Progenitor cell of endocrine pancreas (in vitro differentiated cells): ENCODE measurements at places on chromosomes 2 and 18.

DNA sequence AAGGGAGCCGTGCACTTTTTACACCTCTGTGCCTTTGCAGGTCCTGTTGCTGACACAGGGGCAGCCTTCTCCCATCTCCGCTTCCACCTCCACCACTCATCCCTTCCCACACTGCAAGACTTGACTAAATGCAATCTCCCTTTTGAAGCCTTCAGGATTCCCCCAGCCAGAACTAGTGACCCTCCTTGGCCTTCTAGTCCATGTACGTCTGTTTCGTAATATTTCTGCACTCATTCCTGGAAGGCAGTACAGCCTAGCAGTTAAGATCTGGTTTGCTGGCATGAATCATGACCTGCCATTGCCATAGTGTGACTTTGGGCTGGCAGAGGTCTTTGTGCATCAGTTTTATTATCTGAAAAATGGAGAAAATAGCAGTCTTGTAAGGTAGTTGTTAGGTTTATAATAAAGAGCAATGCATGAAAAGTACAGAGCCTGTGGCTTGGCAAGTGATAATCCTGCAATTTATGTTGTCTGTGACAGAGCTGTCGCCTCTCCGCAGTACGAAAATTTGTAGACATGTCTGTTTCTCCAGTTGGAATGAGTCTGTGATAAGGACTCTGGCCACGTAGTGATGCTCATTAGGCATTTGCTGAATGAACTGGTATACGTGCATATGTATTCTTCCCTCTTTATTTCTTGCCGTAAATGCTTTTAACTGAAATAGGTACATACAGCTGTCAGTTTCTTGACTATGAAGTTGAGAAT is 36.7 kb downstream of the NCK2 start:
- DNase-seq = no peak

DNA sequence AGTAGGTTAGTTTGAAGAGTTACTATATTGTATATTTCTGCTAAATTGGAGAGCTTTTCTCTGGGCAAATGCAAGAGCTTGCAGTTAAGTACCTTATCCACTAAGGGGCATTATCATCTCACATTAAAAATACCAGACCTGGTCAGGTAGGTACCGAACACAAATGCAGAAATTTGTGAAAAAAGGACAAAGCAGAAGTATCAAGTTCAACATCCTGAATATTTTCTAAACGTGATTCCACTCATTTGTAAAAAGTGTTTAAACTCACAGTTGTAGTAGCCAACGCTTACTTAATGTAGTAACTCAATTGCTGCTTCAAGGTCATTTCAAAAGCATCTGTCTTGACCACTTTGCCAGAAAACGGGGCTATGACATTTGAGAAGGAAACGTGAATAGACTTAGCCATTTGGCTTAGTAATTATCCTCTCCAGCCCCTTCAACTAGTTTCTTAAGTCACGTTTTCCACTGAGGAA is 52.1 kb downstream of the CYRIA start:
- DNase-seq = no peak

DNA sequence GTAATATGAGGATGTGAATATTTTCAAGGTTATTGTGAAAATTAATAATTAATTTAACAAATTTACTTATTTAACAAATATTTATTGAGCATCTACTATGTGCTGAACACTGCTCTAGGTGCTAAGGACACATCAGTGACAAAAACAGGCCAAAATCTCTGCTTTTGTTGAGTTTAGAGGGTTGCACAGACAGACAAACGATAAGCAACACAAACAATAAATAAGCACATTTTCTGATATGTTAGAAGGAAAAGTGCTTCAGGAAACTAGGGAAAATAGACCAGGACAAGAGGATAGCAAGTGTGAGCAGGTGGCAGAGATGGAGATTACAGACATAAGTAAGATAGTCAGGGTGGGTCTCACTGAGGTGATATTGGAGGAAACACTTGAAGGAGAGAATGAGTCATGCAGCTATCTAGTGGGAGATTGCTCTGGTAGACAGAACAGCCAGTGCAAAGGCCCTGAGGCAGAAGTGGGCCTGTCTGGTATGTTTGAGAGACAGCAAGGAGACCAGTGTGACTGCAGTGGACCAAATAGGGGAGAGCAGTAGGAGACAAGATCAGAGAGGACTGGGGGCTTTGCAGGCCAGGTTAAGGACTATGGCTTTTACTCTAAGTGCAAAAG is 38.3 kb downstream of the SFXN5 start:
- DNase-seq = no peak

- DNase-seq = peak; percentile 87
These were observed at the start of gene RHBDD1 for GRCh38 chr2:226835796-226836547. TSS of gene RHBDD1 (plus strand) at chr2:226836054. CDS start at chr2:226864694, 28,640 bp downstream.

GRCh38 chr2:240820607-240821428 is 799 bp upstream of the KIF1A start:
- peak; percentile 44 for DNase-seq

DNA sequence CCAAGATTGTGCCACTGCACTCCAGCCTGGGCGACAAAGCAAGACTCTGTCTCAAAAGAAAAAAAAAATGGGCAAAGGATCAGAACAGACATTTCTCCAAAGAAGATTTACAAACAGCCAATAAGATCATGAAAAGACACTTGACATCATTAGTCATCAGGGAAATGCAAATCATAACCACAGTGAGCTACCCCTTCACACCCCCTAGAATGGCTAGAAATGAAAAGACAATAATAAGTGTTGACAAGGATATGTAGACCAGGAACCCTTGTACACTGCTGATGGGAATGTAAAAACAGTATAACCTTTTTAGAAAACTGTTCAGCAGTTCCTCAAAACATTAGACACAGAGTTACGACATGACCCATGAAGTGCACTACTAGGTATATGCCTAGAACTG is 18.4 kb upstream of the MTERF4 start:
- DNase-seq = no peak

DNA sequence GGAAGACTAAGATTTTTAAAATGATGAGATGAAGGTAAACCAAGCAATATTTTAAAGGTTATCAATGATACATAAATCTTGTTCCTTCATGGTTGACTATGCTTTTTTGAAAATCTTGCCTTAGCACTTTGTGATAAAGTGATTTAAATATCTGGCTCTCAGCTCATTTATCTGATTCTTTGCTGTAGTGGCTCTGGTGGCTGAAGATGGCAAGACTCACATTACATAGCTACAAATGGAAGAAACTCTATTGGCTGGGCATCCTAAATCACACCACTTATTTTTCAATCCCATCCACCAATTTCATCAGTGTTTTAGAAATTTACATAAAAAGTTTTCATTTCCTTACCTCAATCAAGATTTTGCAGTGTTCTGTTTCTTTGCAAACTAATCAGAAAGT is 16.6 kb upstream of the APCDD1 start:
- DNase-seq = no peak

DNA sequence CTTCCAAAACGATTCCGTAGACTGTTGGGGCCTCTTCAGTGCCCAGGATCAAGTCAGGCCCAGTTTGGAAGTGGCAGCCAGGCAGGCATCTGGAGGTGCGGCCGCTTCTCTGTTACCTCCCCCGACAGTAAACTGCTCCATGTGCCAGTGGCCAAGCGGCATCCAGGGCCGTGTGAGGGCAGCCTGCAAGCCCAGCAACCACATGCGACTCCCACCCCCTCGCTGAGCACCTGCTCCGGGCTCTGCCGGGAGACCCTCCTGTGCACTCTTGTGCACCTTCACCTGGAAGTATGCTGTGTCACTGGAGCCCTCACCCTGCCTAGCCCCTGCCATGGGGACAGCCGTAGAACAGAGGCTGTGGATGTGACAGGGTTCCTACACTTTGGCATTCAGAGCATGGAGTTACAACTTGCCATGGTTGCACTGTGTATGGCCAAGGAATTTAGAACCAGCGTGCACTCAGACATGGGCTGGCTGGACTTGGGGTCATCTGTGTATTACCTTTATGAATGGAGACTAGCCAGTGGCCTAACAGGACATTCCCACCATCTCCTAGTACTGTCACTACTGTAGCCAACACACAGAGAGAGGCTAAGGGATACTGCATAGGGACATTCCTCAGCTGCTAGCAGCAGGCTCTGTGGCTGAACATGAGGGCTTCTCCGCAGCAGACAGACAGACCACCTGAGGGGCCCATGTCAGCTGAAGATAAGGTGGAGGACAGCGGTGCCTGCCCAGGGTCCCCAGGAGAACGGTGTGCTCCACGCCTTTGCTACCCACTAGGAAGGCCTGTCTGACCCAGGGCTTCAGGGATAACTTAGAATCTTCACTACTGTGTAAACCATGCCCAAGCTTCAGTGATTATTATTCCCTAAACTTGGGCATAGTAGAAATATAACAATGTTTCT is 25.0 kb upstream of the FAHD2A start:
- DNase-seq = no peak

- DNase-seq = no peak
These were observed 28.2 kb upstream of the ATG16L1 start for GRCh38 chr2:233223059-233223894.

GRCh38 chr2:162490761-162491470 is 147.0 kb downstream of the GCA start:
- no peak for DNase-seq

- no peak for DNase-seq
These were observed 797.5 kb upstream of the ID2 start for GRCh38 chr2:7884338-7884737.

DNA sequence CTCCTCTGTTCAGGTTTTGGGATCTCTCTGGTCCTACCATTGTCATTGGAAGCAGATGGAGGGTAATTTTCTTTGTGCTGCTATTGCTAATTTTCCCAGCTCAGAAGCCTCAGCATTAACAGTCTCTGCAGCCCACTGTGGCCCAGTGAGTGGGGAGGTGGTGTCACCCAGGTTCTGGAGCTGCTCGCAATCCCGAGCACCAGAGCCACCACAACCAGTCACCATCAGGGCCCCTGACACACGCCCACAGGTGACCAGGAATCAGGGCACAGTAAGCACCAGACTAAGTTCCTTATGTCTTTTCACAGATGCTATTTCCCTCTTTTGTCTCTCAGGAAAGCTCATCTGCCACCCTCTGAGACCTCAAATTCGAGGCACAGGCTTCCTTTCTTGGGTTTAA is 87.9 kb downstream of the SEPTIN10 start:
- no peak for DNase-seq

GRCh38 chr2:194424683-194425209 is 1232.3 kb upstream of the SLC39A10 start:
- DNase-seq = no peak

DNA sequence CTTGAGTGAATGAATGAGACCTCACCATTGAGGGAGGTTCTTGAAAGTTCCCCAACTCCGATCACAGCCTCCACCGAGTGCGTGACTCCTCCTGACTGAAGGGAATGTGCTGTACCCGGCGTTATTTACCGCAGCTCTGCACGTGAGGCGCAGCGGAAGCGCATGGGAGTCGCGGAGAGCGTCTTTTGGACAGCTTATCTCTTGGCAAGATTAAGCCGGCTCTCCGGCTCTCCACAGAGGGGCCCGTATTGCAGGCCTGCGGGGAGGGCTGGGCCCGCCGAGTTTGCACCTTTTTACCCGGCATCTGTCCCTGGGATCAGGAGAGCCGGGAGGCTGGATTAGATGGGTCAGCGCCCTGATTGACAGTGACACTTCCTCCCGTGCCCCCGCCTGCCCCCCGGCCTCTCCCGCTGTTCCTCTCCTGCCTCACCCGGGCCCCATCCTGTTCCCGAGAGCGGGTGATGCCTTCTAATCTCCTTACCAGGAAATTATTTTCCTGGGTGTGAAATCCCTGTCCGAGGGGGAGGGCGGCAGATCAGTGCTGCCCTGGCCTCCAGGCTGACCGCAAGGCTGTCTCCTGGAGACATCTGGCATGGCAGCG is 176.3 kb downstream of the INHBB start:
- DNase-seq = no peak

DNA sequence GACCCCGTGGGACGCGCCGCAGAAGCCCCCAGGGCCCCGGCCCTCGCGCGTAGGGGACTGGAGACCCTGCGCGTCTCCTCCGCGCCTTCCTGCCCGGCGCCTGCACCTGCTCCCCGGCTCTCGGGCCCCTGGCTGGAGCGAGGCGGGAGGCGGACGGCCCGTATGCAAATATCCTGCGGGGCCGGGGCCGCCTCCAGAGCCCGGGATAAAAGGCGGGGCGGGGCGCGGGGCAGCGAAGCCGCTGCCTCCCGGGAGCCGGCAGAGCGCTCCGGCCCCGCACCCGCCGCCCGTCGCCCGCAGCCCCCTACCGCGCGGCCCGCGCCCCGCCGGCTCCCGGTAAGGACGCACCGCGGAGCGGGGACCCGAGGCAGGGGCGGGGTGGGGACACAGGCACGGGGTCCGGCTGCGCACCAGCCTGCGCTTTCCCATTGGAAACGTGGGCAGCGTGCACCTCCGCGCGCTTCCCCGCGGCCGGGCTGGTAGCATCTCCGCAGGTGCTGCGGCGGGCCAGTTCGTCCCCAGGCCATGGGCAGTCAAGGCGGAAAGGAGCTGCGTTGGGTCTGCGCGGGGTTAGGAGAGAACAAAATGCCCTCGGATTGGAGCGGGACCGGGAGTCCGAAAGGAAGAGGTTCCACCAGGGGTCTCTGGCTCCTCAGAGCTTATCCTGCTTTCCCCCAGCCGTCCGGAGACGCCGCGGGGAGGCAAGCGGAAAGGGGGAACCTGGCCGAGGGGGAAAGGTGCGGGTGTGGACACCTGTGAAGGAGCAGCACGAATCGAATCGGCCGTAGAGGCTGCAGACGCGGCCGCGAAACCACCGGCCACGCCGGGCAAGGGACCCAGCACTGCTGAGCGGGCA is at the start of gene ATP6V1C2:
Gene ATP6V1C2, plus strand, starts transcription at position 235 of the 856 bp plus-strand sequence. CDS start 1,220 bp downstream, outside the sequence.
- DNase-seq = peak; percentile 55

DNA sequence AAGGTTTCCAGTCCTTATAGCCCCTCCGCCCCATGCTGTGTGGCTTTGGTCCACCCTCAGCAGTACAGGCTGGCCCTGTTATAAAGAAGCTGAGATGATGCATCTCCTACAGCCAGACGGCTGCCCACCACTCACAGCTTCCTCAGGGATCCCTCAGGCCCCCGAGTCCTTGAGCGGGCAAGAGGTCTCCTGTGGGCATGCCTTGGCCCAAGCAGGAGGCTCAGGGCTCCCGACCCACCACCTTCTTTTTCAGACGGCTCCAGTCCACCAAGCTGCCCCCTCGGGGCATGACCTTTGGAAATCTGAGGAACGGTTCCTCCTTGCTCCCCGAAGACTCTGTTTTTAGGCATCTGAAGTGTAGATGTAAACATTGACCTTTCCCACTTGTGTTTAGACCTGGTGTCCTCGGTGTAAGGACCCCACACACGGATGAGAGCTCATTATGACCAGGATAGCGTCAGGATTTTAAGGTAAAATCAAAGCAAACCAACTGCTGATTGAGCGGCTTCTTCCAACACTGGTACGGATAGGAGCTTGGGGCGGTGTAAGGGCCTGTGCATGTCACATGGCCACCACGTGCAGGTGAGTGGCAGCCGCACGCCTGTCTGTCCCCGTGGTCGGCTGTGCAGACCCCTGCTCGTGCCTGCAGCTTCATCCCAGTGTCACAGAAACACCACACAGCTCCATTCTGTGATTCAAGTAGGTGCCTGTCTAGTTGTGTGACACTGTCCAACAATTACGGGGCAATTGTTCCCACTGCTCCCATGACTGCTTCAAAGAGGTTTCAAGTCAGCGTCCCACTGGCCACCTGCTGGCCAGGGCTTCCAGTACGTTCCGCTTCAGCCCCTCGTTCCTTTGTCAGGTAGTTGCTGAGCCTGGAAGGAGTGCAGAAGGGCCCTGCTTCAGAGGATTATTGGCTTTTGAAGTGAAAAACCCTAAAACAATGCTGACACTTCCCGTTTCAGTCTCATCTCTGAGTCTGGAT is 74.7 kb downstream of the NDUFA10 start:
- DNase-seq = no peak

- no peak for DNase-seq
These were observed 295.1 kb downstream of the CNTNAP5 start for GRCh38 chr2:124320051-124320688.

- DNase-seq = no peak
These were observed 161.2 kb upstream of the SIX2 start for GRCh38 chr2:45170191-45171135.
